ENCODE measurements at places on chromosomes 4 and X.

- no peak overlapping the region for H3K4me3 ChIP-seq
- peaks cover 5% of the 10 kb centered on the region for H3K4me1 ChIP-seq
- no peaks in the 10 kb centered on the region for H3K27me3 ChIP-seq
- no peak for DNase-seq
Measured at GRCh38 chr4:140704964-140705363, 51.2 kb downstream of the TBC1D9 start.

- no peaks in the 10 kb centered on the region for H3K36me3 ChIP-seq
- H3K27me3 ChIP-seq: no peaks in the 10 kb centered on the region
- H3K4me1 ChIP-seq: no peaks in the 10 kb centered on the region
Measured at GRCh38 chr4:110120506-110120905, 77.9 kb downstream of the ELOVL6 start.

- H3K27ac ChIP-seq: no peak overlapping the region
- H3K27me3 ChIP-seq: no peaks in the 10 kb centered on the region
- no peaks in the 10 kb centered on the region for H3K36me3 ChIP-seq
- H3K4me1 ChIP-seq: peaks cover 30% of the 10 kb centered on the region
- no peak overlapping the region for H3K4me3 ChIP-seq
- no peak for DNase-seq
Measured at GRCh38 chr4:145485120-145485519, 3.5 kb downstream of the SMAD1 start.

DNA sequence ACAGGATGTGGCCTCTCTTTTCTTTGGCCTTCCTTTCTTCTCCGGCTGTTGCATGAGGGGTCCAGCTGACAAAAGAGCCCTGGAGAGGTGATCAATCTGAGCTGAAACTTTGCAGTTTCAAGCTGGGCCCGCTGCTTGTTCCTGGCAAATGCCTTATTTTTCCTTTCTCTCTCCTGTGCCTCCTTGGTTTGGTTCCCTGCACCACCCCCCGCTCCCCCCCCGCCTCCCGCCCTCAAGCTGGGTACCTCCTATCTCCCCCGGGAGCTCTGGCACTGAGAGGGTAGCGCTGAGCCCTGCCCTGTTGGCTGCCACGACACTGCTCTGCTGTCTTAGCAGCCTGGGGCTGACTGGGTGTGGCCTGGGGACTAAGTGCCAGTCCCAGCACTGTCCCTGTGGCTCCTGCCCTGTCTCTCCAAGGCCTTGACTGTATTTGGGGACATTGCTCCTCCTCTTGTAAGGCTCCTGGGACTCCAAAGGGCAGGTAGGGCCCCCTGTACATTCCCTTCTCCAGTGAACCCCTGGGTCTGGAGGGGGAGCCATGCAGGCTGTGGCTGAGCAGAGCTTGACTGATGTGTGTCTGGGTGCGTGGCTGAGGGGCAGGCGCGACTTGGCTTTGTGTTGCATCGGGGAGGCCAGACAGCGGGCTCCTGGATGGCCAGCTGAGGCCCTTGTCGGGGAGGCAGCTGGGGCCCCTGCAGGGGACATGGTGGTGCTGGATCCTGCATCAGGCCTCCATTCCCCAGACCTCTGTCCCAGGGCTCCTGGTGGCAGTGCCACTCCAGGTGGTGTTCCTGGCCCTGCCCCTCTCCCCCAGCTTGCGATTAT, 1.1 kb downstream of the PLXNA3 start:
- no peaks in the 10 kb centered on the region for H3K36me3 ChIP-seq
- peak; percentile 21 for DNase-seq
- H3K4me1 ChIP-seq: no peaks in the 10 kb centered on the region
- no peak overlapping the region for H3K27ac ChIP-seq
- H3K4me3 ChIP-seq: peak overlapping the region; percentile 54

DNA sequence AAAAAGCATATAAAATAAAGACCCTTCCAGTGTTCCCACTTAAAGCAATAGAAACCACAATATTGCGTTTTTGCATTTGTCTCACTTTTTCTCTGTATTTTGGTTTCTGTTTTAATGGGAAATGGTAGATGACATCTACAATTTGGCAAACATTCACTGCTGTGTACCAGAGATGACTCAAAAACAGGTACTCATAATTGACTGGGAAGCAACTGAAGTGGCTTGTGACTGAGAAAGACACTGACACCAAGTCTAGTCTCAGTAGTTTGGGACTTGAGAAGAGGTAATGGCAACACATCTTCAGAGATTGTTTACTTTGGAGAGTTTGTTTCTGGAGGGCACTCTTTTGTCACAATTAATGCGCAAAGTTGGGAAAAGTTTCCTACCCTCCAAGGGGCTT, 42.0 kb downstream of the AREG start:
- no peak overlapping the region for H3K27ac ChIP-seq
- no peaks in the 10 kb centered on the region for H3K36me3 ChIP-seq
- no peaks in the 10 kb centered on the region for H3K4me1 ChIP-seq
- DNase-seq: no peak
- no peaks in the 10 kb centered on the region for H3K27me3 ChIP-seq
- no peak overlapping the region for H3K4me3 ChIP-seq

GRCh38 chr4:7161721-7162214, 30.6 kb upstream of the SORCS2 start:
- peak overlapping the region; percentile 48 for H3K27ac ChIP-seq
- no peaks in the 10 kb centered on the region for H3K36me3 ChIP-seq
- peak; percentile 84 for DNase-seq
- H3K27me3 ChIP-seq: no peaks in the 10 kb centered on the region
- H3K4me1 ChIP-seq: peaks cover 20% of the 10 kb centered on the region

DNA sequence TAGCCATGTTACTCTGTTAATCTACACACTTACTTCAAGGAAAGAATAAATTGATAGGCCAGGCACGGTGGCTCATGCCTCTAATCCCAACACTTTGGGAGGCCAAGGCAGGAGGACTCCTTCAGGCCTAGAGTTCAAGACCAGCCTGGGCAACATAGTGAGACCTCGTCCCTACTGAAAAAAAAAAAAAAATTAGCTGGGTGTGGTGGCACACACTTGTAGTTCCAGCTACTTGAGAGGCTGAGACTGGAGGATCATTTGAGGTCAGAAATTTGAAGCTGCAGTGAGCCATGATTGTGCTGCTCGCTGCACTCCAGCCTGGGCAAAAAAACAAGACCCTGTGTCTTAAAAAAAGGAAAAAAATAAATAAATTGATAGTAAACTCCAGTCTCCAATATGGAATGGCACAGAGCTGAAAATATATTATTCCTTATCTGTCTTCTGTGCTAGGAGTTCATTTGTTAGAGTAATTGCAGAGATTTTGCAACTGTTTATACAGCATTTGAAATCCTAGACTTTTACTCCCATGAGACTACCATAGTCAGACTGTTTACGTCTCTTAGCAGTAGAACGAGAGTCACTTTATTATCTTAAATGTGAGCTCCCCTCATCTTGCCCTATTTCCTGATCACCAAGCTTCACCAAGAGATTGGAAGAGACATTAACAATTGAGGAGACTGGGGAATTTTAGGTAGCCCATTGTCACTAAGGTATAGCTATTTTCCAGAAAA, 18.8 kb upstream of the TMEM131L start:
- no peak for DNase-seq
- no peak overlapping the region for H3K4me3 ChIP-seq
- peaks cover 5% of the 10 kb centered on the region for H3K4me1 ChIP-seq
- H3K27me3 ChIP-seq: no peaks in the 10 kb centered on the region
- H3K27ac ChIP-seq: no peak overlapping the region

DNA sequence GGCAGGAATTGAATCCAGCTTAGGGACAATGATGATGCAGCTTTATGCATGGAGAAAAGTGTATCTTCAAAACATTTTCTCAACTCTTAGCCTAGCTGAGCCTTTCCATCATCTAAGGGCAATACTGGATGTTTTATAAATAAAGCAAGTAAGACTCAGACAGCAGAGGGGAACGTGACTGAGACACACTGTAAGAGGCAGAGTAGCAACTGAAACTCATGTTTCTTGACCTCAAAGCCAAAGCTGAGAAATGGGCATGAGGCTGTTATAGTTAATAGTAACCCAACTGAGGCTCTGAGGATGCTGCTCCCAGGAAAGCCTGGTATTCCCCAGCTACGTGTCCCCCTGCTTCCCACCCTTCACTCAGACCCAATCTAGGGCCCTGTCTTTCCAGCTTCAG, 44.6 kb downstream of the ARHGEF9 start:
- no peak for DNase-seq
- H3K4me3 ChIP-seq: no peak overlapping the region
- no peaks in the 10 kb centered on the region for H3K27me3 ChIP-seq
- H3K4me1 ChIP-seq: no peaks in the 10 kb centered on the region

- H3K36me3 ChIP-seq: no peaks in the 10 kb centered on the region
- no peaks in the 10 kb centered on the region for H3K27me3 ChIP-seq
- no peak overlapping the region for H3K4me3 ChIP-seq
- no peak for DNase-seq
- H3K4me1 ChIP-seq: no peaks in the 10 kb centered on the region
- no peak overlapping the region for H3K27ac ChIP-seq
Measured at GRCh38 chr4:16814361-16814760, 84.1 kb downstream of the LDB2 start.

- no peak overlapping the region for H3K27ac ChIP-seq
- no peaks in the 10 kb centered on the region for H3K27me3 ChIP-seq
- DNase-seq: no peak
- no peaks in the 10 kb centered on the region for H3K36me3 ChIP-seq
Measured at GRCh38 chrX:819684-820083, 189.1 kb downstream of the SHOX start.

GRCh38 chrX:3345281-3346191, 916 bp downstream of the MXRA5 start:
- H3K27ac ChIP-seq: peak overlapping the region; percentile 74
- DNase-seq: peak; percentile 90
- no peaks in the 10 kb centered on the region for H3K27me3 ChIP-seq

DNA sequence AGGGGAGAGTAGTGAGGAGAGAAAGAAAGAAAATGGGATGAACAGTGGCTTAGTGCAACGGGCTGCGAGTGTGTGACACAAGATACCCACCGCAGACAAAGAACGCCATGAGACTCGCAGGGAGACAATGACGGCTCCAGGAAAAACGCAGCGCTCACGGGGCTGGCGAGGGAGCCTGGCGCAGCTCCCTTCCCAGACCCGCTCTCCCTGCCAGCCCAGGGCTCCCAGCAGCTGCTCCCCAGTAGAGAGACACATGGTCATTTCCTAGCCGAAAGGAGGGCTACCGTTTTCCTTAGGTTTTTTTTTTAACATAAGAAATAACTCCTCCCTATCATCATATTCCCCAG, 149.5 kb downstream of the MAML3 start:
- DNase-seq: peak; percentile 77
- H3K27me3 ChIP-seq: no peaks in the 10 kb centered on the region
- no peaks in the 10 kb centered on the region for H3K36me3 ChIP-seq
- H3K4me3 ChIP-seq: no peak overlapping the region
- no peak overlapping the region for H3K27ac ChIP-seq

DNA sequence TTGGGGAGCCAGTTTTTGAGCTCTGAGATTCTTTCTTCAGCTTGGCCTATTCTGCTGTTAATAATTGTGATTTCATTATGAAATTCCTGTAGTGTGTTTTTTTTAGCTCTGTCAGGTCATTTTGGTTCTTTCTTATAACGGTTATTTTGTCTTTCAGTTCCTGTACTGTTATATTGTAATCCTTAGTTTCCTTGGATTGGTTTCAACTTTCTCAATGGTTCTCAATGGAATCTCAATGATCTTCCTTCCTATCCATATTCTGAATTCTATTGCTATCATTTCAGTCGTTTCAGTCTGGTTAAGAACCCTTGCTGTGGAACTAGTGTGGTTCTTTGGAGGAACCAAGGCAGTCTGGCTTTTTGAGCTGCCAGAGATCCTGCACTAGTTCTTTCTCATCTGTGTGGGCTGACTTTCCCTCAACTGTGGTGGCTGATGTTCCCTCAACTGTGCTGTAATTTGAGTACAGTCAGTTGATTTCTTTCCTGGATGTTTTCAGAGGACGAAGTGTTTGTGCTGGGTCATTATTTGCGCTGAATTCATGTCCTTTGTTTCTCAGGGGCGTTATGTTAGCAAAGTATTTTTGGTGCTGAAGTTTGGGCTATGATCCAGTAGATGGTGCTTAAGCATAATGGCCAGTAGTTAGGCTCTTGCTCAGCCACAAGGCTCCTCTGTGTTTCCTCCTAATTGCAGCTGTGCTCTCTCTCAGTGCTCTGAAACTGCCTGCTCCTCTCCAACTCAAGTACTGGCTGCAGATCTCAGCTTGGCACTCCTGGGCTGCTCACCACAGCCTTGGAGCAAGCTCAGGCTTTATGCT, 27.5 kb downstream of the ENPEP start:
- no peaks in the 10 kb centered on the region for H3K27me3 ChIP-seq
- no peak overlapping the region for H3K4me3 ChIP-seq
- H3K27ac ChIP-seq: no peak overlapping the region
- DNase-seq: no peak
- no peaks in the 10 kb centered on the region for H3K4me1 ChIP-seq

- H3K4me1 ChIP-seq: no peaks in the 10 kb centered on the region
- H3K27me3 ChIP-seq: no peaks in the 10 kb centered on the region
- DNase-seq: peak; percentile 13
- no peak overlapping the region for H3K4me3 ChIP-seq
- H3K36me3 ChIP-seq: no peaks in the 10 kb centered on the region
- no peak overlapping the region for H3K27ac ChIP-seq
Measured at GRCh38 chr4:108117418-108118182, 51.1 kb downstream of the LEF1 start.

DNA sequence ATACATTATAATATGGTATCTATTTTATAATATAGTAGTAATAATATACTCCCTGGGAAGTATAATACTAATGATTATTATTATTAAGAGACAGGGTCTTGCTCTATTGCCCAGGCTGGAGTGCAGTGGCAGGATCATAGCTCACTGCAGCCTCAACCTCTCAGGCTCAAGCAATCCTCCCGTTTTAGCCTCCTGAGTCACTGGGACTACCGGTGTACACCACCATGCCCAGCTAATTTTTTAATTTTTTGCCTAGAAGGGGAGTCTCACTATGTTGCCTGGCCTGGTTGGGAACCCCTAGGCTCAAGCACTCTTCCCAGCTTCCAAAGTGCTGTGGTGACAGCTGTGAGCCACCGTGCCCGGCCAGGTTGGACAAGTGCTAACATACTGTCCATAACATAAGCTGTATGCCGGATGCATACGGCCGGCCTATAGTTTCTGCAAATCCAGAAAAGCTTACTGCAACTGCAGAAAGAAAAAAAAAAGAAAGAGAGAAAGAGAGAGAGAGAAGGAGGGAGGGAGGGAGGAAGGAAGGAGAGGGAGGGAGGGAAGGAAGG, 94.2 kb upstream of the PPP2R3B start:
- no peaks in the 10 kb centered on the region for H3K4me1 ChIP-seq
- no peak for DNase-seq
- H3K36me3 ChIP-seq: no peaks in the 10 kb centered on the region
- no peak overlapping the region for H3K27ac ChIP-seq
- H3K27me3 ChIP-seq: peaks cover 5% of the 10 kb centered on the region

- H3K4me3 ChIP-seq: no peak overlapping the region
- H3K36me3 ChIP-seq: no peaks in the 10 kb centered on the region
- H3K27me3 ChIP-seq: no peaks in the 10 kb centered on the region
- H3K4me1 ChIP-seq: peaks cover 19% of the 10 kb centered on the region
- no peak overlapping the region for H3K27ac ChIP-seq
Measured at GRCh38 chr4:38140643-38141203, 180.5 kb downstream of the PTTG2 start.

Data from pancreas (tissue), 10 donors.